T-helper 17 cell (primary cell): ENCODE measurements at places on chromosomes 3 and 15.

DNA sequence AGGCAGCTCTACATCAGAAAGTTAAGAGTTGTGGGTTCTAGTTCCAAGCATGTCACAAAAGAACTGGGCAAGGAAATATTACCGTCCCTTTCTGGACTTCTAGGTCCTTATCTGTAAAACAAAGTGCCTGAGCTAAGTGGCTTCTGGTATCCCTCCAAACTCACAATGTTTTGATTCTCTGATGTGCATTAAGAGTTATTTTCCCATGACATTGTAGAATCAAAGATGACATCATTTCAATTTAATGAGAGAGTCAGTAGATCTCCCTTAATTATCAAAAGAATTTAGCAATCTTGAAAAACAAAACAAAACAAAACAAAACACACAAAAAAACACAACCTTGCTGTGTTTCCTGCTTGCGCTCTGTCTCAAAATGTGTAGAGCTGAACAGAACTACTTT is 88.7 kb downstream of the DUT start:
- no peak for DNase-seq

GRCh38 chr15:65246026-65246714 is 34.9 kb upstream of the CILP start:
- no peak for DNase-seq

- DNase-seq: no peak
Observed at GRCh38 chr15:63891768-63892133, 58.0 kb upstream of the HERC1 start.

GRCh38 chr15:80432345-80432702 is 28.1 kb downstream of the ARNT2 start:
- DNase-seq: no peak

GRCh38 chr3:82643948-82644347 is 882.5 kb upstream of the GBE1 start:
- DNase-seq: no peak

DNA sequence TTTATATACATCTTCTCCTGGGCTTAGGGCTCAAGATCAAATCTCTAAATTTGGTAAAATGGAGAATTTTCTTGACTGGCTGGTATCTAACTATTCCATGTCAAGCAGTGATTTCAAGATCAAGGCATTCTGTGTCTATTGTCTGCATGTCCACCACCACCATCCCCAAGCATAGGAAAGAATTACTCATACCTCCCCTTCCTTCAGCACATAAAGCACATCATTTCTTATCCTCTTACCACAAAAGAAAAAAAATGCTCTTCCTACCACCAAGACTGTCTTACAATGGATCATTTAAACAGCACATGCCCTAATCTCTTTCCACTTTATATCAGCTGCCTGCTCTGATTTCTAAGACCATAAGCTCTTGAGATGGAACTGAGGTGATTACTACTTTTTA is 470.5 kb upstream of the THBS1 start:
- no peak for DNase-seq

DNA sequence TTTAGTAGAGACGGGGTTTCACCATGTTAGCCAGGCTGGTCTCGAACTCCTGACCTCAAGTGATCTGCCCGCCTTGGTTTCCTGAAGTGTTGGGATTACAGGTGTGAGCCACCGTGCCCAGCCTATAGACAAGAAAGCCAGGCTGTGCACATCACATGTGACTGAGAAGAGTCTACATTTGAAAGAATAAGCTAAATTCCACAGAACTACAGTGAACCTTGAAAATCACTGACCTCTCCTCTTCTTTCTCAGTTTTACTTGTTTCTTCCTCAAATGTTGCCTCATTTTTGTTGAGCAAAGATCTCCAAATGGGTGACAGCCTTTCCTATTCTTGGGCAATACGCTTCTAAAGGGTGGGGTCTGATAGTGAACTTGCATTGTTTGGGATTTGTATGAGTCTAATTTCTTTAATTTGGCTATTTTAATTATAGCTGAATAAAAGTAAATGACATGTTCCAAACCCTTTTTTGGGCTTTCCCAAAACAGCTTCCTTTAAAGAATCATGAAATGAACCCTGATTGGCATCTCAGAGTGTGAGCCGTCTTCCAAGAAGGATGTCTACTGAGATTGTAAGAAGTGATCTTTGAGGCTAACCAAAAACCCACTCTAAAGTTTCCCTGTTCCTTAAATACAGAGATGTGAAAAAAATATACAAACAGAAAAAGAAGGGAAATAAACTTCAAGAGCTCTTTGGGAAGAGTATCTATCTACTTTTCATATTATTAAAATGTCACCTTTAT is 21.6 kb upstream of the SPTBN5 start:
- no peak for DNase-seq

DNA sequence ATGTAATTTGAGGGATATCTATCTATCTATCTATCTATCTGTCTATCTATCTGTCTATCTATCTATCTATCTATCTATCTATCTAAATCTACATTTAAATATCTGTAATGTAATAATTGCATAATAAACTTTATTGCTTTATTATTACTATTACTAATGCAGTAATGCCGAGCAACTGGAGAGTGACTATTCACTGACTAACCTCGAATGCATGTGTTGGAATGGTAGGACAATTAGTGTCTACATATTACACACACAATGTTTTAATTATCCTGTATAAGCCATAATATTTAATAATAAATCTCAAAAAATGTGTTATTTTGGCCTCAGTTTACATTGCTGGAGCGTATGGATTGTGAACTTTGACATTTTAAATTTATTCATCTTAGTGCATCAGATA is 25.2 kb upstream of the CNTN3 start:
- DNase-seq: no peak

DNA sequence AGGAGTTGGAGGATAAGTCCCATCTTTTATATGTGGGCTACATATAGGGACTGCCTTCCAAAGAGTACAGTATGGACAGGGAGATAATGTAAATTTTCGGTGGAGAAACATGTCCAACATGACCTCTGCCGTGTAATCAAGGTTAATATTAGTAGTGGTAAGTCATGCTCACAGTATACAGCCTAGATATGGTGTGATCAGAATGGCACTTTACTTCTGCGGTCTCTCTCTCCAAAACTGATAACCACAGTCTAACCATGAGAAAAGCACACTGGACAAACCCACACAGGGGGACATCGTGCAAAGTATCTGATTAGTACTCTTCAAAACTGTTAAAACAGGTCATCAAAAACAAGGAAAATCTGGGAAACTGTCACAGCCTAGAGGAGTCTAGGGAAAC is 66.6 kb upstream of the PLCL2 start:
- DNase-seq: no peak

- DNase-seq: no peak
Observed at GRCh38 chr3:193333229-193333628, 45.3 kb downstream of the ATP13A5 start.

GRCh38 chr3:187445356-187445755 is 77.2 kb downstream of the RTP4 start:
- DNase-seq: no peak

DNA sequence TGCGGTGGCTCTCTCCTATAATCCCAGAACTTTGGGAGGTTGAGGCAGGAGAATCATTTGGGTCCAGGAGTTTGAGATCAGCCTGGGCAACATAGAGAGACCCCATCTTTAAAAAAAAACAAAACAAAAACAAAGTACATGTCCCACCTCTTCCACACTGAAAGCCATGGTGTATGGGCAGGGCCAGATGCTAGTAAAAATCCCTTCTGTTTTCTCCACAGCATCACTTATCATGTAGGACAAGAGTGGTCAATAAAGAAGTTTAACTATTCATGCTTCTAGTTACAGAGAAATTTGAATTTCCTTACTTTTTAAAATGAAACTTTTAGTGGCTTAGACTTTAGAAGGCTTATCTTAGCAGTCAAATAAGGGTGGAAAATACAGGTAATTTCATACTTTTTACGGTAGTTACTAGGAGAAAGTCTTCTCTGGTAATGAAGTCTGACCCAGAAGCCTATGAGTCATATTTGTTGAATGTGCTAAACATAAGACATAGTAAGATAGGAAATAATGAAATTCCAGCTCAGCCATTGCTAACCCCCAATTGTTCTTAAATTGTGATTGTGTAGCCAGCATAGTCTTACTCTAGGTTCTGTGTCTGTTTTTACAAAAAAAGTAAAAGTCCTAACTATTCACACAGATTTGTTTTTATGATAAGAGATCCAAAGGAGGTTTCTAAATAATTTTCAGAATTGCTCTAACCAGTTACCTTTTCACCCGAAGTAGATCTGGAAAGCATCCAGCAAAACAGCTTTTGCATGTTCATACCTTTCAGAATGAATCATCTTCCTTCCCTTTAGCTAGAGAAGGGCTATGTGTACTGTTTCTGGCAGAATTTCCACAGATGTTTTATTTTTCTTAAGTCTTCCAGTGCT is 16.4 kb upstream of the ZNF609 start:
- DNase-seq: no peak

DNA sequence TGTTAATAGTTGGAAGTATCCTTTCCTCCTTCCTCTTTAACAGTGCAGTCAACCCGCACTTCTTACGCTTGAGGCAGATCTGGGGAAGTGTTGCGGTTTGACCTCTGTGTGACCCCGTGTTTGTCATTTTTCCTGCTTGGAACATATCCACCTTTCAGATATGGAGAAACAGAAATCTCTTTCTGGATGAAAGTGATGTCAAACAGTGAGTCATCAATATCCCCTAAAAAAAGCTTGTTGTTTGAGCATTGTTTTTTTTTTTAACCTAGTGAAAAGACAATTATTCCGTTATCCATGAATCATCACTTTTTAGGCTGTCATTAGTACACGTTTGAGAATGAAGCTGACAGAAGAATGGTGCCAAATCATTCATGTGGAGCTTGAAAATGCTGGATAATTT is 293.7 kb downstream of the ARPP21 start:
- no peak for DNase-seq

DNA sequence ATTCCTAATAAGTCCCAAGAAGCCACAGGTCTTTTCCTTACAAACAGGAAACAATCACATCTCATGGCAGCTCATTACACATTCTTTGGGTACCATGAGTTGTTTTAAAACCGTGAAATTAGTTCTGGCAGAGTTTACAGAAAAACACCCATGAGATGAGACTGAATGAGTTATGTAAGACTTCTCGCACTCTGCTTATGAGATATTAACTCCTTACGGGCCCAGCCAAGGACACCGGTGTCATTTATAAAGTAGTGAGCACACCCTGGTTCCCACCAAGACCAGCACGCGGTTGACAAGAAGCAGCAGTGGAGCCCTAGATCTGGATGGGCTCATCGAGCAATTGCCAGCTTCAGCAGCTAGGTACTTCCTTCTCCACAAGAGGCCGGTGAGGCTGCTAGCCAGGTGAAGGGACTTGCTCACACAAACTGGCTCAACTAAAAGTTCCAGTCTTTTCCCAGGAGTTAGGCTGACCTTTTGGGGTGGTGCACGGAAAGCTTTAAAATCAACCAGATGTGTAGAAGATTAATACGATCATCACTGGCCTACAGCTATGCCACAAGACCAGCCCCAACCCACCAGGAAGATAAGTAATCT is 318.6 kb upstream of the ICE2 start:
- no peak for DNase-seq

- no peak for DNase-seq
Observed at GRCh38 chr15:59159210-59159609, 47.4 kb upstream of the LDHAL6B start.

DNA sequence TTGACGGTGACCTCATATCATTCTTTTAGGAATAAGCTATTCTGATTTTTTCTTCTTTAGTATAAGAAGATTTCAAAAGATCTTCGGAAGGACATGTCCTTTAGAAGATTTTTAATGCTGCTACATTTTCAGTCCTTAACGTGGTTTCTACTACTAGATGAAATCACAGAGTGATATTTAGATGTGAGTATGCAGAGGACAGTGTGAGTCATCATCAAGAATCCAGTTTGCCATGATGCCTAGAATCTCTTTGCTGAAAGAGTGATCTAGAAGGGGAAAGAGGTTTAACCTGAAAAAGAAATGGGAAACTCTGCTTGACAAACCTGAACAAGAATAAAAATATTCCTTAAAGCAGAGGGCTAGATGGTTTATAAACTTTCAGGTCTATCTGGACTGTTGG is 43.2 kb downstream of the SLC7A14 start:
- DNase-seq: no peak

GRCh38 chr15:45481135-45481534 is 41.4 kb downstream of the SLC30A4 start:
- no peak for DNase-seq

DNA sequence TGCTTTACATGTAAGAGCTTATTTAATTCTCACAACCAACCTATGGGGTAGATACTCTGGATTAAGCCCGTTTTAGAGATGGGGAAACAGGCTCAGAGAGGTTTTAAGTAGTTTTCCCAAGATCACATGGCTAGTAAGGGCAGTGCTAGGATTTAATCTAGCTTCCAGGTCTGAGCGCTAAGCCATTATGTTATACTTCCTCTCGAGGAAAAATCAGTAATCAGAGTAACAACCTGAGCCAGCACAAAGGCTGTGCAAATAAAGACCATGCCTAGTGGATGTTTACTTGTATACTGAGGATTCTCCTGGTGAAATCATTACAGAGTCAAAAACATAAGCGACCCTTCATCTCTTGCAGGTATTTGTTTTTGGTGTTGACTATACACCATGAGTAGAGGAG is 9.0 kb downstream of the FSTL1 start:
- no peak for DNase-seq

DNA sequence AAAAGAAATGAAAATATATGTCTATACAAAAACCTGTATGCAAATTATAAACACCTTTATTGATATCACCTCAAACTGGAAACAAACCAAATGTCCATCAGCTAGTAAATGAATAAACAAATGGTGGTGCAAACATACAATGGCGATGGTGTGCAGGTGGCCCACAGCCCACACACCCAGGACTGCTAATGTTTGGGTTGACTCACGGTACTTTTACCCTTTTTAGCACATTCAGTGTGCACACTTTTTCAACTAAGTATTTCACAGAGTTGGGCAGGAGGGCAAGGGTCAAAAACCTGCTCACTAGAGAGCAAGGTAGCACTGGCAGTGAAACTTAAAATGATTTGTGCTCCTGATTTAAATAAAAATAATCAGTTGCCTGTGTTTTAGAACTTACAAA is 123.1 kb upstream of the BHLHE40 start:
- no peak for DNase-seq

DNA sequence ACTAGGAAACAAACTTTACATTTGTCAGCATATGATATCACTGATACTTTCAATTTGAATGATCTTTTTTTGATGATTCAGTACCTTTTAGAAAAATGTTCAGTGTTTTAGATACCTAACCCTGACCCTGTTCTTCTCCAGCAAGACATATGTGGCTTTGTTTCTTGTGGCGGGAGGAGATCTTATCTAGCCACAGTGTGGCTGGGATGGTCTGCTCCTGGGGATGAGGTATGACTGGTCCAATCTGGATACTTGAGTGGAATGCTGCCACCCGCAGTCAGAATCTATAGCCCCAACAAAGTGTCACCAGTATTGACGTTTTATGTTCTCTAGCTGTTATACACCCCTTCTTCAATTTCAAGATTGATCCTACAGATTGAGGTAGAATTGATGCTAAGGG is 439.0 kb upstream of the GOLIM4 start:
- DNase-seq: no peak

GRCh38 chr15:95520511-95520910 is 810.0 kb upstream of the NR2F2 start:
- no peak for DNase-seq

- DNase-seq: no peak
Observed at GRCh38 chr3:147412917-147413685, 3.9 kb downstream of the ZIC1 start.

- no peak for DNase-seq
Observed at GRCh38 chr3:42610976-42611375, 10.5 kb downstream of the NKTR start.

- DNase-seq: no peak
Observed at GRCh38 chr3:18847583-18848197, 300.6 kb upstream of the KCNH8 start.

- no peak for DNase-seq
Observed at GRCh38 chr3:108178676-108179075, 43.5 kb downstream of the IFT57 start.
